ENCODE measurements at places on chromosomes 7 and 10. TPM values are rescaled to one million over a fixed set of nuclear protein-coding genes. Genes with fewer than 3 reads are reported as not detected.

GRCh38 chr7:44964384-44964830 lies 14.4 kb downstream of the MYO1G start:
- DNase-seq, result no peak

DNA sequence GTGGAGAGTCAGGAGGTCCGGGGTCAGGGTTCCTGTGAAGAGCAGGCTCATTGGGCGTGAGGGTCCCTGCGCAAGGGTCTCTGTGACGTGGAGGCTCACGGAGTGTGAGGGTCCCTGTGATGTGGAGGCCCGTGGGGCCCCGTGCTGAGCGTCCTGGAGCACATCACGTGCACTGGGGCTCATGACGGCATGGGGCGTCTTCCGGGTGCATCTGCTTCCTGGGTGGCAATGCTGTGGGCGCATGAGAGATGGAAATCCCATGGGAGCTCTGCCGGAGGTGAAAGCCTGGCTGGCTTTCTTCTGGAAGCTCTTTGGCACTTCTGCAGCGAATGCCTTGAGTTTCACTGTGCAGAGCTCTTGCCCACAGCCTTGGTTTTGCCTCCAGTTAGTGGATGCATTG lies 71.4 kb downstream of the WDR37 start:
- no peak for DNase-seq

DNA sequence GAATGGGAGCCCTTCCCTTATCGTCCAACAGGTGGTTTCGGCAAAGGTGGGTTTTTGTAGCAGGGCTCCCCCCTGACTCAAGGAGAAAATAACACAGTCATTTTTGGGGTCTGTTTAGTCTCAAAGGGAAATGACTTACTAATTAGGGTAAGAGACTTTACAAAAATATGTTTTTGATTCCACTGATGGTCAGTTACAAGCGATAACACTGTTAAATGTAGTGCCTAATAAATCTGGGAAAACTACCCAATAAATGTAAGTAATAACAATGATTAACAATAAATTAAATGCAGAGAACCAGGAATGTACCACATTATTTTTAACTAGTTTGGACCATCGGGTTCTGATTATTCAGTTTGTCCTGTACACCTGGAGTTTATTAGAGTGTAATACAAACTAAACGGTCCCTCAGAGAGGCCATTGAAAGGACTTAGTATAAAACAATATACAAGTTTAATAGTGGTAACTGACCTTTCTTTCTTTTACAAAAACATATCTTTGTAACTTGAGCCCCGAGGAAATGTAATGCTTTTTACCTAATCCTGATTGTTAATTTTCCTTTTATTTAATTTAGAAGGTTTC lies 216.2 kb upstream of the HABP2 start:
- DNase-seq, result no peak

DNA sequence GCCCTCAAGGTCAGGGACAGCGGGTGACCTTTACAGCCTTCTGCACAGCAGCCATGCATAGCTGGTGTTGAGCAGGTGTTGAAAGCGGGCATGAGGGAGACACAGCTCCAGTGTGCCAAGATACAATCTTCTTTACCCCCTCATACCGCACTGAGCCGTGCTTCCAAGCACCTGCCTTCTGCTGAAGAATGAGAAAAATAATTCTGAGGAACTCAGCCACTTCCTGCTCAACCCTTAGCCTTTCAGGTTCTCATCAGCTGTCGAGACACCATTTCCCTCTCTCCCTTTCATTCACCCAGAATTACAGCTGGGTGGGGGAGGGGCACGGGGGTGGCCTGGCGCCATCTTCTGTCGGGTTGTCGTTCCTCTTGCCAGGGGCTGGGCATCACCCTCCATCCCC lies 58.6 kb downstream of the COL13A1 start:
- DNase-seq, result no peak

GRCh38 chr10:27241010-27241651 lies 534 bp upstream of the ACBD5 start:
- peak; percentile 47 for DNase-seq

DNA sequence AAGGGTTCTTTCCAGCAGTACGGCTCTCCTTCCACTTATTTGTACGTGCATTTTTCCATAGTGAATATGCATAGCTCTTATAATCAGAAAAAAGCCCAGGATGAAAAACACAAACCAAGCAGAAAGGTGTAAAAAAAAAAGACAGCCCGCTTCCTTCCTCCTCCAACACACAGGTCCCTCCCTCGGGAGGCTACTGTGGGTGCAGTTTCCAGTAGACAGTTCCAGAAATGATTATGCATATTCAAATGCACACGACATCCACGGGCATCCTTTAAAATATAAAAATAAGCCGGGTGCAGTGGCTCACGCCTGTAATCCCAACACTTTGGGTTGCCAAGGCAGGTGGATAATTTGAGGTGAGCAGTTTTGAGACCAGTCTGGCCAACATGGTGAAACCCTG lies 59.9 kb downstream of the TNRC18 start:
- no peak for DNase-seq

DNA sequence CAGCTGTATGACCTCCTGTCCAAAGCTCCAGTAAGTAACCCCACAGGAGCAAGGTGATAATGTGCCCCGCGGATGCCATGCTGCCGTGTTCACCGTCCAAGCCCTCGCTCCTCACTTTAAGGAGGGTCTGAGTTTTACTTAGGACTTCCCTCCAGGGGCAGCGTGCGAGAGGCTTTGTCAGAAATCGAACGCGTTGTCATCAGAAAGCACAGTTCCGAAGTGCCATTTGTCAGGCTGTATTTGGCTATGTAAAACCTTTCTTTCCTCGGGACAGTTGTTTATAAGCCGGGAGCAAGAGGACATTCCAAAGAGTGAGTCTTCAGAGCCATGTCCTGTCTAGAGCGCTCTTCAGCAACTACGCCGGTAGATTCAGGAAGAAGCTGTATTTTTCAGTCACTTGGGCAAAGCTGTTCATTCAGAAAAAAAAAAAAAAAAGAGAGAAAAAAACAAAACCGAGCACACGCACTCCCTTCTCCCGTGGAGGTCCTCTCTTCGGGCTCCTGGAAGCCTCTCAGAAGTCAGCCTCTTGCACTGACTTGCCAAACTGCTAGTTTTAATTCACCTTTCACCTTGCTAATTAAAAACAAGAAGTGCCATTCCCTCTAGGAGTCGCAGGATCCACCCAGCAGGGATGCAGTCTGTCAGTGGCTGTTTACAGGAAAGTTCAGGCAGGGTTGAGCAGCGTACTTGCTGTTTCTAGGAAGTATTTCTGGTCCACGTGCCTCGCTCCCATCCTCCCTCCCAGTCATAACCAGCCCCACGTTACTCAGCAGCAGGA lies at the start of gene SEMA3E:
TSS of gene SEMA3E (minus strand) at position 676 of the 778 bp plus-strand sequence.
- no peak for DNase-seq

- DNase-seq, result no peak
Measured at GRCh38 chr10:82234173-82234572, 359.2 kb downstream of the NRG3 start.

DNA sequence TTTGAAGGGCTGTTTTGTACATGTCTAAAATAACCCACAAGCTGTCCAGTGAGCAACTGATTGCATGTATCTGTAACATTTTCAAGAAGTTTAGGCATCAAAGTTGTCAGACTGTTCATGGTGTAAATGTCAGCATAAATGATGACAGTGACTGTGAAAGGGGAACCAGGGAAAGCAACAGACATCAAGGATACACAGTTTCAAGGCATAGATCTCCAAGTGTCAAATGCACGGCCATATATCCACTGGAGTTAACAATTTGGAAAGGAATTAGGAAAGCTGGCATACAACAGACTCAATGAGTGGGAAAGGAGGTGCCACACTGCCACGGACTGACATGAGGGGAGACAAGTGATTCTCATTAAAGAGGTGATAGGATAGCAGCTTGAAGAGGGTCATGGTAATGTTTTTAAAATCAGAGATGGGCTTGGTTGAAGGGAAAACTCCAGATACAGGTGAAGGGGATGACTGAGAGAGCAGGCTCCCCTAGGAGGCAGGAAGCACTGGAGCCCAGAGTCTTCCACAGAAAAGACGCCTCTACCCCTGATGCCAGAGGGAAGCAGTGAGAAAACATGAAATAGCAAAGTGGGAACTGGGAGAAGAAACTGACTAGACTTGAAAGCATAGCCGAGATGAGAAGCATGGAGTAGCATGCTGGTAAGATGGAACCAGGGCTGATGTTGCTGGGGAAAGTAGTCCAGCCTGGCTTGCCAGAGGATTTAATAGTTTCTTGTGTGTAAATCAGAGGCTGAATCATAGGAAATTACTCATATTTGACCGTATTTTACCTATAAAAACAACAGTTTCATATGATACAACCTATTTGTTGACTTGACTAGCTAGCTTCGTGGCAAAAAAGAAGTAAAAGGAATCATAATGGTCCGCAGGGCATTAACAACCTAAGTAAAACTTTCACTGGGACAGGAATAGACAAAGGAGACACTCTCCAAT lies 18.6 kb downstream of the NSMCE4A start:
- no peak for DNase-seq

Gene CYP26A1
- not detected for total RNA-seq

Gene CHAT
- not detected for total RNA-seq

Gene PRKG1
- total RNA-seq, result 28.2 TPM

Gene CRHR2
- 0.24 TPM for total RNA-seq
